GM12865 (cell line): ENCODE measurements at places on chromosomes 1 and 21.
A peak's percentile ranks its signal among the peaks of the same experiment; 100 is the strongest.

DNA sequence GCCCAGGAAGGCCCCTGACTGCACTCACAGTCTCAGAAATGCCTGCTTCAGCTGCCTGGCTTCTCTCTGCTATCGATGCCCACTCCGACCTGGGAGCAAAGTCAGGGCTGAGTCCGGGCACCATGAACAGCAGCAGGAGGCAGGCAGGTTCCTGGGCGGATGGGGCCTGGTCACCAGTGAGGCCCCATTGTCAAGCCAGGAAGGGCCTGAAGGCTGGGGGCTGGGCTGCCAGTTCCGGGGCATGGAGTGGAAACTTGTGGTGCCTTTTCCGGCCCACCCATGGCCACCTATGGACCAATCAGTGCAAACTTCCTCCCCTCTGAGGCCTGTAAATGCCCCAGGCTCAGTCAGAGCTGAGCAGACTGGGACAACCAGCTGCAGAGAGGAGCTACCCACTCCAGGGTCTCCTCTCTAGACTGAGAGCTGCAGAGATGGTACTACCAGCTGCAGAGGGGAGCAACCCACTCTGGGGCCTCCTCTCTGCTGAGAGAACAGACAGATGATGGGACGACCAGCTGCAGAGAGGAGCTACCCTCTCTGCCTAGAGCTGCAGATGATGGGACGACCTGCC lies 286.5 kb downstream of the SMYD3 start:
- DNase-seq, result no peak

GRCh38 chr1:108124622-108125311 lies 75.4 kb downstream of the SLC25A24 start:
- no peak for DNase-seq

DNA sequence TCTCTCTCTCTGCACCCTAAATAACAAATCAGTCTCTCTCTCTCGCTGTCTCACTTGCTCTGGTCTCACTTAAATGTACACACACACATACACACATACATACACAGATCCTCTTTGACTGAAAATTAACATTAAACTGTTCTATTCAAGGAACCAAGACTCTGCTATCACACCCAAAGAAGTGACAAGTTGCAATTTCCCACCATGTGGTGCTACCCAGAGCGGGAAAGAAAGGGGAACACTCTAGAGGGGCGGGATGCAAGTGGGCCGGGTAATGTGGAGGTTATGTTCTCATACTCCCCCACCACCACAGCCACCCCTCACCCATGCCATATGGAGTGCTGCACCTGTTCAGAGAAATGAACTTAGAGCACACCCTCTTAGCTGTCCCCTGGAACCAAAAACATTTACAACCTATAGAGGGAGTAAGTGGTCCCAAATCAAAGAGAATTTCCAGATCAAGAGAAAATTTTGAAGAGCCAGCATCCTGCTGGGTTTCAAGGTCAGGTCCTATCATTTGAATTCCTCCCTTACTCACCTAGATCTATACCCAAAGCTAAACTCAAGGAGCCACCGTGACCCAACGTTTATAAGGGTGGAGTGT lies 319.4 kb downstream of the BRINP2 start:
- no peak for DNase-seq

DNA sequence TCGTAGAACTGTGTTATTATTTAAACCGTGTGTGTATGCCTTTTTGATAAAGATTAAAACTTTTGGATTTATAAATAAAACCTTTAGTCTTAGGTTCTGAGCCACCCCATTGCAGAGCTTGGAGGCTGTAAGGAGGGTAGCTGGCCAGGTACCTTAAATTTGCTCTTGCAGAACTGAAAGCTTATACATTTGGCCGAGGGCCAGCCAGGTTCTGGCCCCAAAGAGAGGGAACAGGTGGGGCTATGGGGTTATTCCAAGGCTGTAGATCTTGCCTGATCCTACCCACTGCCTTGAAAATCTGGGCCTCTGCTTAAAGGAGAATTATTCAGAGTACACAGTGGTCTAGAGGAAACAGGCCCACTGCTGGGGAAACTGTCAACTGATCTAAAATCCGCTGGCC lies 59.6 kb downstream of the CAMK2N1 start:
- DNase-seq, result peak; percentile 9

- DNase-seq, result peak; percentile 35
These were observed 19.6 kb downstream of the SCMH1 start for GRCh38 chr1:41222496-41222895.

- no peak for DNase-seq
These were observed 43.6 kb upstream of the WNT2B start for GRCh38 chr1:112465122-112465521.

DNA sequence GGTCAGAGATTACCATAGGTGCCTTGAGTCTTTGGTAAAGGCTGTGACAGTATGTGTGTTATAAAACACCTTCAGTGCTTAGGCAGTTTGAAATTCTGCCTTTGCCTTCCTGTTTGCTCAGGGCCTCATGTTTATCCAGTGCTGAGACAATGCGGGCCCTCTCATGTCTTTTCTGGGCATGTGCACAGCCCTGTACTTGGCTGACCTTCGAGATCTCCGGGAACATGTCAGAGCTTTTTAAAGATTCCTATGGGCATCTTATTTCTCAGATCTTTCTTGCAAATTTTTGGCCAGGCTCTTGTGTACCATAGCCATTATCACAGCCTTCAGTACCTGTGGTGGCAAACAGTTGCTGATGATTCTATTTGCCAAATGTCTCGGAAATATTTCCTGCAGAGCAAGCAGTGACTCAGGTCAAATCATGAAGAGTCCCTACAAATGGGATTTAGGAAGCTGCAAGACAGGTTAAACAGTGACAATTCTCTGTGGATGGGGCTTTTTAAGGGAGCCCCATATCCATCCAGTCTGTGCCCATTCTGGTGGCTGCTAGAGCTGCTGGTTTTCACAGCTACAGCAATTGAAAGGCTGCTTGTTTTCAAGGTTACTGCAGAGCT lies 42.1 kb downstream of the HOOK1 start:
- DNase-seq, result no peak

DNA sequence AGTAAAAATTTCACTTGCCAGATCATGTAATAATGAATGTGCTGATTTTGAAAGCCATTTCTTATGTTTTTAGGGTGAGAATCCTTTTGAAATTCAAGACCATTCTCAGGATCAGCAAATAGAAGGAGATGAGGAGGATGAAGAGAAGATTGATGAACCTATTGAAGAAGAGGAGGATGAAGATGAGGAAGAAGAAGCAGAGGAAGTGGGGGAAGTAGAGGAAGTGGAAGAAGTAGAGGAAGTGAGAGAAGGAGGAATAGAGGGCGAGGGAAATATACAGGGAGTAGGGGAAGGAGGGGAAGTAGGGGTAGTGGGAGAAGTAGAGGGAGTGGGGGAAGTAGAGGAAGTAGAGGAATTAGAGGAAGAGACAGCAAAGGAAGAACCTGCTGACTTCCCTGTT lies 32.4 kb downstream of the ZNF326 start:
- DNase-seq, result no peak

GRCh38 chr1:183300395-183300794 lies 114.3 kb downstream of the LAMC2 start:
- DNase-seq, result no peak

GRCh38 chr1:168371477-168371876 lies 90.8 kb downstream of the TBX19 start:
- DNase-seq, result no peak

GRCh38 chr1:165456861-165457260 lies 11.9 kb upstream of the RXRG start:
- DNase-seq, result no peak

DNA sequence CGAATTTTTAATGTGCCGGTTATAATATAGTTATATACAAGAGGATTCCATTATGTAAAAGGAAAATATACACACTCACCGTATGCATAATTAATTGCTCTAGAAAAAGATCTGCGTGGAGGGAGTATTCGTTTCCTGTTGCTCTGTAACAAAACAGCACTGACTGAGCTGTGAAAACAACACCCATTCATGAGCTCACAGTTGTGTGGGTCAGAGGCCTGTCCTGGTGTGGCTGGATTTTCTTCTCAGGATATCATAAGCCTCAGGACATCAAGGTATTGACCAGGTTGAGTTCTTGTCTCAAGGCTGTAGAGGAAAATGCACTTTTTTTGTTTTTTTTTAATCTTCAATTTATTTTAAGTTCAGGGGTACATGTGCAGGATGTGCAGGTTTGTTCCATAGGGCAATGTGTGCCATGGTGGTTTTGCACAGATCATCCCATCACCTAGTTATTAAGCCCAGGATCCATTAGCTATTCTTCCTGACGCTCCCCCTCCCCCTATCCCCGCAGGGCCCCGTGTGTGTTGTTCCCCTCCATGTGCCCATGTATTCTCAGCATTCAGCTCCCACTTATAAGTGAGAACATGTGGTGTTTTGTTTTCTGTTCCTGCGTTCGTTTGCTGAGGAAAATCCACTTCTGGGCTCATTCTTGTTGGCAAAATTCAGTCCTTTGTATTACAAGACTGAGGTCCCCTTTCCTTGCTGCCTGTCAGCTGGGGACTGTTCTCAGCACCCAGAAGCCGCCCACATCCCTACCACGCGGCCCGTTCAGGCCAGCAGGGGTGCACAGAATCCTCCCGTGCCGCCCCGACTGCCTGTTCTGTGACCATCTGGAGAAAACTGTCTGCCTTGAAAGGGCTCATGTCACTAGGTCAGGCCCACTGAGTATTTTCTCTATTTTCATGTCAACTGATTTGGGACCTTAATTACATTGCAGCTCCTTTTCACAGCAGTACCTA lies 87.4 kb upstream of the ERRFI1 start:
- DNase-seq, result no peak

- DNase-seq, result peak; percentile 38
These were observed 156.2 kb downstream of the TGFBR3 start for GRCh38 chr1:91729621-91730358.

DNA sequence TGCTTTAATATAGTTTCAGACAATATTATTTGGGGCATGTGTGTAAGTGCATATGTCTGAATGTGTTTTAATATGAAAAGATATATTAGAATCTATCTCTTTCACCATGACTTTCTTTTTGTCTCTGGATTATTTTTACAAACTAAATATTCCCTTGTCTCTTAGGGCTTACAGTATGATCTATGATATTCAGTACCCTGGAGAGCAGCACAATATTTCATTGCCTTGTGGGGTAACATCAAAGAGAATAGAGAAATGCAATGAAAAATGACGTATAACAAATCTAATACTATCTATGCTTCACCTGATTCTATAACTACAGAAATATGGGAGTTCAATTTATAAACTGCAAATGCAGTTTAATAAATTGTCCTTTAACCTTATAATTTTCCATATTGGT lies 2084.5 kb downstream of the MRPL39 start:
- DNase-seq, result no peak

- no peak for DNase-seq
These were observed 36.0 kb upstream of the ADGRL4 start for GRCh38 chr1:79042539-79042938.

DNA sequence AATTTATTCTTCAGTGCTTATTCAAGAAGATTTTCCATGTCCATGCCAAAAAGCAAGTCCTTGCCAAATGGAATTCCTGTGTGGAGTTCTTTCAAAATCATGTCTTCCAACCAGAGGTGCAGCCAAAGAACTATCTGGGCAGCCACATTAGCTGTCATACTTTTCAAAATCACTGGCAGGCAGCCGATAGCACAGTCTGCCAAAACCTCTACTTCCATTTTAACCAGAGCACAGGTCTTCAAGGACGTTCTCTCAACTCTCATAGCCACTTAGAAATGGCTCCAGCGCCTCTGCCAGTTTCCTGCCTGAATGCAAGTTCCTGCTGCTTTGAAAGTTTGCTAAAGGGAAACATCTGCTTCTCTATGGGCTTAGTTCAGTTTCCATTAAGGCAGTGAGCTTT lies 975.7 kb upstream of the ADGRL4 start:
- DNase-seq, result no peak

DNA sequence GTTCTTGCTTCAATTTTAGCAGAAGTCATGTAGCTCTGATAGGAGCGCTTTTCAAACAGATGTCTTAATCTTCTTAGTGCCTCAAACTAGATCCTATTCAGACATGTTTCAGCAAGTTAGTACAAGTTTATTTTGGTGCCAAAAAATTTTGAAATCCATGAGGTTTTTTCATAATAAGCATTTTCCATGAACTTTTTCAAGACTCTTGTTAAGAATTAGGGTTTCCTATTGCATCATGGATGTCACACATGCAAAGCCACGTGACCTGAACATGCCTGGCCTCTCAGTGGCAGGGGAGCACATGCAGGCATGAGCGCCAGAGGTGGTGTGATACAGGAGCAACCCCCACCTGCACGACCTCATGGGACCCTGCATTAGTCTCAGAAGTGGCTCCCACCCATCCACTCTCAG lies 67.6 kb downstream of the POFUT2 start:
- DNase-seq, result no peak

GRCh38 chr1:236623371-236624166 lies 19.3 kb upstream of the HEATR1 start:
- DNase-seq, result no peak

DNA sequence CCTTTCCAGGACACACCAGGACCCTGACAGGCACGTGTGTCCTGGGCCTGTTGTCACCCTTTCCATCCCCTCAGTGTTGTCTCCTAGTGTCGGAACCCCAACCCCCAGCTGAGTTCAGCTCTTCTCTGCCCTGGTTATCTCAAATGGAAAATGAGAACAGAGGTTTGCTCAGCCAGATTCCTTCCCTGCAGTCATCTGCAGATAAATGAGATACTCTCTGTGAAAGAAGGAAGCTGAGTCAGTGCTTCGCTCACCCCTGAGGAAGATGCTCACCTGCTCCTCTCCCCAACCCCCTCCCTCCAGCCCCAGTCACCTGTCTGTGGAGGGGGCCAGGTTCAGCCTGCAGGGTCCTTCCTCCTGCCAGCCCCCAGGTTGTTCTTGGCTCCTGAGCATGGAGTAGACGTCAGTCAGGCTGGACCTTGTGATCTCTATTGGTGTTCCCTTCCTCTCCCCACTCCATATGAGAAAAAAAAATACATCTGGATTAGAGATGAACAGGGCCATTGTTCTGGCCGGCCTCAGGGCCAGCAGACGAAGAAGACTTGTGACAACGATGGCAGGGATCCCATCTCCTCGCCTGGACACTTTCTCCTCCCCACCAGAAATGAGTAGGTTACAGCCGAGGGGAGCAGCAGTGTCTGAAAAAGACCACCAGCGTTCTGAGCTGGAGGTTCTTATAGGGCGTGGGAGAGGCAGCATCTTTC lies 20.9 kb downstream of the PHGDH start:
- no peak for DNase-seq

- no peak for DNase-seq
These were observed 135.8 kb upstream of the B3GALT2 start for GRCh38 chr1:193322211-193322610.

DNA sequence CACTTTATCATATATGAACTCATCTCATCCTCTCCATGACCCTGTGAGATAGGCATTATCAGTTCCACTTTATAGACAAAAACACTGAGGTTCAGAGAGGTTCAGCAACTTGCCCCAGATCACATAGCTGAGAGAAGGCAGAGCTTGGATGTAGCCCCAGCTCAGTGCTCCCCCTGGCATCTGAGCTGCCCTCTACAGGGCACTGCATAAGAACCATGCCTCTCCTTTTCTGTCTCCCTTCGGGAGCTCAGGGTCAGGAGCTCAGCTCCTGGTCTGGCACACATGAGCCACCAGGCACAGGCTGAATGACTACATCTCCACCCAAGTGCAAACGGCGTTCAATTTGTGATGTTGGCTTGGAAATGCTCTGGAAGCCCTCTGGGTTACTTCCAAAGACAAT lies 16.9 kb downstream of the RAB7B start:
- no peak for DNase-seq

- no peak for DNase-seq
These were observed 965.7 kb downstream of the NCAM2 start for GRCh38 chr21:21963911-21964310.
